Right ventricle myocardium superior (tissue), 1 donor: ENCODE measurements at places on chromosomes 3 and 15. TPM values are rescaled to one million over a fixed set of nuclear protein-coding genes. Genes with fewer than 3 reads are reported as not detected.

Gene TMEM39A
- 15.0 TPM for total RNA-seq

Gene CFAP44
- 3.2 TPM for total RNA-seq

DNA sequence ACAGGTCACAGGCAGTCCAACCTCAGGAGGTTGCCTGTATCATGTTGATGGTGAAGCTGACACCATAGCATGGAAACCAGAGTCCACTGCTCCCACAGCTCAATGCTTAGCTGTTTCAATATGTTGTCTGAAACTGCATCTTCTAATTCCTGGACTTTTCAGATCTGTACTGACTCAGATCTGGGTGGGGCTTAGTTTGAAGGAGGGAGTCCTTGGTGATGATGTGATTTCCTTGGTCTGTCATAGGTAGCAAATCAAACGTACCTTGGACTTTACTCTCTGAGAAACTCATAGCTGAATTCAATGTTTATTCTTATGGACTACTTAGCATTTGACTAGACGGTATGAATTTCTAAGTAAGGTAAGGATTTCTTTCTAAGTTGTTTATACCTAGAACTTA lies at the start of gene HHLA2:
TSS of gene HHLA2 (plus strand) at position 310 of the 400 bp plus-strand sequence. CDS start 55,266 bp downstream, outside the sequence.
- no peak for DNase-seq

- DNase-seq: no peak
Measured at GRCh38 chr15:71183063-71183462, 67.8 kb downstream of the THSD4 start.

Gene RPL39L
- 3.1 TPM for total RNA-seq

Gene AGTR1
- 1.9 TPM for total RNA-seq

Gene LIPC
- total RNA-seq: 0.65 TPM
